NCI-H1092 treated with DMSO at 0.1 percent for 48 hours (cell line): ENCODE measurements at places on chromosomes 1 and 21.
A peak's percentile ranks its signal among the peaks of the same experiment; 100 is the strongest.

- DNase-seq, result peak; percentile 53
Observed at GRCh38 chr21:44792702-44793591, 8.7 kb downstream of the UBE2G2 start.

- DNase-seq, result no peak
Observed at GRCh38 chr1:44890007-44890406, 47.0 kb upstream of the PTCH2 start.

GRCh38 chr1:197435224-197435623 is 167.2 kb downstream of the CRB1 start:
- no peak for DNase-seq

- DNase-seq, result peak; percentile 65
Observed at GRCh38 chr1:87329051-87329525, 408 bp downstream of the LMO4 start.

- no peak for DNase-seq
Observed at GRCh38 chr1:19199329-19199968, 10.6 kb downstream of the UBR4 start.

DNA sequence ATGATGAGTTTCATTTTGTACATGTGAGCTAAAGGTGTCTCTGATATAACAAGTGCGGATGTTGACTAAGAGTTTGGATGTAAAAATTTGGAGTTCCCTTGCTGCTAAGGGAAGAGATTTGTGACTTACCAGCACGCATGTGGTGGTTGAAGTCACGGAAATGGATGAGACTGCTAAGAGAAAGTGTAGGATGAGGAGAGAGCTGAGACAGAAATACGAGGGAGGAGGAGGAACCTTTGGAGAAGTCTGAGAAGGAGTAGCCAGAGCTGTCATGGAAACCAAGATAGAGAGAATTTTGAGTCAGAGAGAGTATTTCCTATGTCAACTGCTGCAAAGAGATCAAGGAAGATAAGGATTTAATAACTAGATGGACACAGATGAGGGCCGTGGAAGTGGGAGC is 106.5 kb upstream of the COL24A1 start:
- DNase-seq, result no peak

GRCh38 chr1:51296383-51297357 is 33.7 kb downstream of the TTC39A start:
- peak; percentile 61 for DNase-seq

DNA sequence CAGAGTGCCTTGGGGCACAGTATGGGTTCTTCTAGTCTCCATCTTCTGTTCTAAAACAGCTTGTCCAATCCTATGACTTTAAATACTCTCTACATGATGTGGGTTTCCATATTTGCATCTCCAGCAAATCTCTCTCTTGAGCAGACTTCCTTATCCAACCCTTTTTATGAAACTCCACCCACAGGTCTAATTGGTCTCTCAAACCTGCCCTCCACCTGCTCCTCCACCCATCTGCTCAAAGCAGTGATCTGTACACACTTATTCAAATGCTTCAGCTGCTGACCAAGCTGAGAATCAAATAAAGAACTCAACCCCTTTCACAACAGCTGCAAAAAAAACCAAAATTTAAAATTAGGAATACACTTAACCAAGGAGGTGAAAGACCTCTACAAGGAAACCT is 11.5 kb downstream of the MCOLN2 start:
- DNase-seq, result no peak

DNA sequence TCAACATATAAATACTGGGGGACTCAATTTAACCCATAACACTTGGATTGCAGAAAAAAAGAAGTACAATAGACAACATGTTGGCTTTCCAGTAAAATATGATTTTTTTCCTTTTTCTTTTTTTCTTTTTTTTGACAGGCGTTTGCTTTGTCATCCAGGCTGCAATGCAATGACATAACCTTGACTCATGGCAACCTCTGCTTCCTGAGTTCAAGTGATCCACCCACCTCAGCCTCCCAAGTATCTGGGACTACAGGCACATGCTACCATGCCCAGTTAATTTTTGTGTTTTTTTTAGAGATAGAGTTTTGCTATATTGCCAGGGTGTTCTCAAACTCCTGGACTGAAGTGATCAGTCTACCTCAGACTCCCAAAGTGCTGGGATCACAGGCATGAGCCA is 1512.0 kb upstream of the PRMT6 start:
- no peak for DNase-seq

DNA sequence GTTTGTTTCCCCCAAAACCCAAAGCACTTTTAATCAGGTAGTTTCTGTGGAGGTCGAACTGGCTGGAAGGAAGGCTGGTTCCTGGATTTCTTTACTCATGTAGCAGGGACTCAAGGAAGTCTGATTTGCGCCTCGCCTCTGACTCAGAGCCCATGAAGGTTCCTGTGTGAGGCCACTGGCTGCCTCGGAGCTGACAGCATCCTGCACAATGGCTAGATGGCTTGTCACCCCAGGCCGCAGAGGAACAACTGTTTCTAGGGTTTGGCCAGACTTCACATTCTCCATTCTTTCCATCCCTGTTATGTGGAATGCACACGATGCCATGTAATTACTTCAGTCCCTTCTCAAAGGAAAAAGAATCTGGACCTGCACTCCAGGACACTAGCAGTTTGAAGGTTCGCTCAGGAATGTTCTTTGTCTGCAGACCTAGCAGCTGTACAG is 39.1 kb upstream of the PRSS38 start:
- DNase-seq, result peak; percentile 43

GRCh38 chr1:185040408-185040735 is 5.0 kb upstream of the RNF2 start:
- DNase-seq, result no peak

DNA sequence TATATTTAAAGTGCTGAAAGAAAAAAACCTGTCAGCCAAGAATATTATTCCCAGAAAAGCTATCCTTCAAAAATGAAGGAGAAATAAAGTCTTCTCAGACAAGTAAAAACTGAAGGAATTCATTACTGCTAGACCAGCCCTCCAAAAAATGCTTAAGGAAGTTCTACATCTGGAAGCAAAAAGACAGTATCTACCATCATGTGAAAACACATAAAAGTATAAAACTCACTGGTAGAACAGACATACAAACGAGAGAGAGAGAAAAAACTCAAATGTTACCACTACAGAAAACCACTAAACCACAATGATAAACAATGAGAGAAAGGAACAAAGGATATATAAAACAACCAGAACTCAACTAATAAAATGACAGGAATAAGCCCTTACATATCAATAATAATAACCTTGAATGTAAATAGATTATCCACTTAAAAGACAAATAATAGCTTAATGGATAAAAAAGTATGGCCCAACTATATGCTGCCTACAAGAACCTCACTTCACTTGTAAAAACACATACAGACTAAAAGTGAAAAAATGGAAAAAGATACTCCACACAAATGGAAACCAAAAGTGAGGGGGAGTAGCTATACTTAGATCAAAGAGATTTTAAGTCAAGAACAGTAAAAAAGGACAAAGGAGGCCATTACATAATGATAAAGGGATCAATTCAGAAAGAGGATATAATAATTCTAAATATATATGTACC is 22.0 kb downstream of the NSL1 start:
- DNase-seq, result no peak

GRCh38 chr1:145982010-145982723 is 14.2 kb downstream of the TXNIP start:
- DNase-seq, result no peak

- DNase-seq, result no peak
Observed at GRCh38 chr1:39117899-39118450, 86.5 kb upstream of the MACF1 start.

DNA sequence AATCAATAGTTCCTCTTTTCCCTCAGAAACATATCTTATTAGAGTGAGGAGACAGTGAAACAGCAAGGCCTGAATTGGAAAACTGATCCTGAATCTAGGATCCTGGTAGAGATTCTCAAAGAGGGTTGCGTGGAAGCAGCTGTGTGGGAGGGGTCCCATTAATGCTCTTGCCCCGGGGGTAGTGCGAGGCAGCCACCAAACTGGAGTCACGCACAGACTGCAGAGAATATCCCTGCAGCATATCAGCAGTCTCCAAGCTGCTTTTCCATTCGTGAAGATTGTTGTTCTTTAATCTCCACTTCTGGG is 150.1 kb downstream of the DISC1 start:
- no peak for DNase-seq

DNA sequence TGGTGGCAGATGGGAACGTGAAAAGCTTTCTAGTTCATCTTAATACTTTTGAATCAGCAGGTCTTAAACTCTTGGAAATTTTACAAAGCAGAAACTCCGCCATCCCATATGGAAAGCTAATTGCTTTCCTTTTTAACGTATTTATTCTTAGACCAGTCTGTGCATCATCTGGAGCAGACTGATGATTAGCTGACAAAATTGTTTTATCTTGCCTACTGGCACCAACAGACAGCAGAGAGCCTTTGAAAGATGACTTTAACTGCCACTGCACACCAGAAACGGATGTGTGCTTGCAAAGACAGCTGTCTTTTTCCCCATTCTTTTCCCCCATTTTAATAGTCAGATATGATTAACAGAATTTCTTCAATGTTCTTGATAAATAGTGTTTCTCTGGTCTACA is 97.0 kb downstream of the PLD5 start:
- DNase-seq, result no peak

- DNase-seq, result no peak
Observed at GRCh38 chr1:194223596-194223995, 1037.2 kb upstream of the B3GALT2 start.

DNA sequence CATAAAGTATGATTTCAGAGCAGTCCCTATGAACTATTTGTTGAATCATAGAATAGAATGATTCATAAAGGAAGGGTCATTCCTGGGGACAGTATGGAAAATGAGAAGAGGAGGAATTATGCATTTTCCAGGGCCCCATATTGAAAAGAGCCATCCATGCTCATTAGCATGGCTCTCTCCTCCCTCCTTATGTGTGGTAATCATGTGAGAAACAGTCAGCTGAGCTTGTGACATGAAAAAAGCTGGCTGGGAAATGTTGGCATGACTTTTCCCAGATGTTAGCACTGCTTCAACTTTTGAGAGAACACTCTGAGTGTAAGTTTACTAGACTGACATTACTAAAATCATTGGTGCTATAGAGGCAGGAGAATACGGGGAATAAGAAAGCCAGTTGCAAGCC is 16.1 kb downstream of the TRIM67 start:
- no peak for DNase-seq

DNA sequence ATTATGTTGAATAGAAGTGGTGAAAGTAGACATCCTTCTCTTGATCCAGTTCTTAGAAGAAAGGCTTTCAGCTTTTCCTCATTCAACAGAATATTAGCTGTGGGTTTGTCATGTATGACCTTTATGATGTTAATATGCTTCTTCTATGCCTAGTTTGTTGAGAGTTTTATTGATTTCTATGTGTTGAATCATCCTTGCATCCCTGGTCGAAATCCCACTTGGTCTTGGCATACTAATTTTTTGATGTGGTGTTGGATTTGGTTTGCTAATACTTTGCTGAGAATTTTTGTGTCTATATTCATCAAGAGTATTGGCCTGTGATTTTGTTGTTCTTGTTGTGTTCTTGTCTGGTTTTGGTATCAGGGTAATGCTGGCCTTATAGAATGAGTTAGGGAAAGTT is 20.9 kb downstream of the CD55 start:
- DNase-seq, result no peak

- no peak for DNase-seq
Observed at GRCh38 chr1:207001492-207002245, 30.9 kb downstream of the C1orf116 start.

DNA sequence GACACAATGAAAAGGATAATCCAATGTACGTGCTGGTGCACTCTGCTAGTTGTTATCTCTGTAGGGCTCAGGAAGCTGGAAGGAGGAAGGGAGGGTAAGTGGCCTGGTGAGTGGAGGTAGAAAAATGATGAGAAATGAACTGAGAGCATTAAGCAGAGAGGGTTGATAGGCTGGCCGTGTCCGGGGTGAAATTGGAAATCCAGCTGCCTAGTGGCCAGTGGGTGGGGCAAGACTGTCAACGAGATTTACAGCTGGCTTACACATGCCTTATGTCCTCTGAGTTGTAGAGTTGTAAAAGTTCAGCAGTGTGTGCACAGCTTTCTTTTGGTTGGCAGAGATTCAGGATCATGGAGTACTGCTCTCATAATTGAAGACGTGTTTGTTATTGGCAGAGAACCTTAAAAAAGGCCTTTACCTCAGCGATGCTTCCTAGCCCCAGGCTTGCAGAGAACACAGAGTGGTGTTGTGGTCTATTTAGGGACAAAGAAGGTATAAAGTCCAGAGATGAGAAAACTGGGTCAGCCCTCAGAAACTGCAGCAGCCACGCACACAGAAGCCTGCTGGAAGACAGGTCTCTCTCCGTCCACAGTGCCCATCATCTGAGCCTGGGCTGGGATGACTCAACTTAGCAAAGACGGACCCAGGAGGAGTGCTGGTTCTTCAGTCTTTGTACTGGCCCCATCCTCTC is 132.4 kb downstream of the EDEM3 start:
- DNase-seq, result peak; percentile 55
